ENCODE measurements at places on chromosomes 3 and 15.

- DNase-seq = no peak
Observed at GRCh38 chr15:57500979-57501576, 90.6 kb upstream of the MYZAP start.

GRCh38 chr3:32140943-32141342, 34.5 kb downstream of the GPD1L start:
- DNase-seq = no peak

- no peak for DNase-seq
Observed at GRCh38 chr3:29363110-29363509, 82.2 kb downstream of the RBMS3 start.

DNA sequence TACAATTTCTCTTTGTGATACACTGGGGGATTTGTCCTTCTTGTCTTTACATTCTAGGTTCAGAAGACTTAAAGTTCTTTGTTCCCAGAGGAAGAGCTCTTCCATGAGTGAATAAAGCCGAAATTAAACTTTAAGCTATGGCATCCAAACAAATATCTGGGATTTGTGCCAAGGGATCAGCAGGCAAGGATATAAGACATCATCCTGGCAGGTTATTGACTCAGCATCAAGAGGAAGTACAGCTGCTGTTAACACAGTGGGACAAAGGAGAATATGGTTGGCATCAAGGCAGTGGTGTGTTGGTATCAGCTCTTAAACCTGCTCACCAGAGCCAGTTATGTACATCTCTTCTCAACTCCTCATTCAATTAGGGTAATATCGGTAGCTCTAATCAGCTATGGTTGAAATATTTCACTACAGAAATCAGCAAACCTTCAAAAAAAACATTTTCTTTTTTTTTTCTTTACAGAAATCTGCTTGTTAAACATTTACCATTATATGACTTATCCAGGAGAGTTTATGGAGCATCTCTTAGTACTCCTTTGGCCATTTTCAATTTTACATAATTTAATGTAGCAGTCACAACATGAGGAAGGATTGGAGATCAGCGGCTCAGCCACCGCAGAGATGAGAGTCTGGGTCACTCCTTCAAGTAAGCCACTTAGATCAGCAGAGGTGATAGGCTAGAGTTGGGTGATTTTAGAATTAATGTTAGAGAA, 1198.6 kb upstream of the EPHA6 start:
- no peak for DNase-seq

DNA sequence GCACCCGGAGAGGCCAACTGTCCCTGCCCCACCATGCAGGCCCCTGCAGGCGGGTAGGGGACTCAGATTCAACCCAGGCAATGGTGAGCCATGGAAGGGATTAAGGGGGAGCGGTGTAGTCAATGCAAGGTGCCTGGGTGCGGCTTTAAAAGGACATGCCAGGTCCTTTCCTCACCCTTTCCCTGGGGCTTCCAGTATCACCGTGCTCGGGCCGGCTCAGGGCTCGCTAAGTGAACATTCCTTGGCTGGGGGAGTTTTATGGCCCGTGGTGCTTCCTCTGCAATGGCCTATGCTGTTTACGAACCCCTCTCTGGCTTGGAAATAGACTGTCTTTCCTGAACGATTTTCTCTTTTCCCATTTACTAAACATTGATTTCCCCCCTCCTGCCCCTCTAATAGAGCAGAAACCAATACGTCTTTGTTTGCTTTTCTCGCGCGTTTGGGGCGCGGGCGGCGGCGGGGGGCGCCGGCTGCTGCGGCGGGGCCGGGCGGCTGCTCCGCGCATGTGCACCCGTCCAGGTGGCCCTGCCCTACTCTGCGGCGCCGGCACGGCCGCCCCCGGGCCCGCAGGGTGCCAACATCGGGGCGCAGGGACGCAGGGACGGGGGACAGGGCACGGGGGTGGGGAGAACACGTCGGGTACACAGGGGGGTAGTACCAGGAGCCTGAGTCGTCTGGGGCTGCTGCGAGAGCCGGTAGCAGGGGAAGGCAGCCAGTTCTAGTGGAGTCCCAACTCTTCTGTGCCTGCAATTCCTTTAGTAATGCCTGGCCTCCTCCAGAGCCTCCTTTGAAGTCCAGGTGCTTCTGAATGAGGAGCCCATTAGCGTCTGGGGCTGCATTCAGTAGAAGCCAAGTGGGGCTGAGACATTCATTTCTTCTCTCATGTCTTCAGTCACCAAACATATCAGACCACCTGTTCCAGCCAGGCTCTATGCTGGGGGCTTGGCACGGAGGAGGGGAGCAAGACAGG, 26.9 kb upstream of the CACNA2D2 start:
- no peak for DNase-seq

DNA sequence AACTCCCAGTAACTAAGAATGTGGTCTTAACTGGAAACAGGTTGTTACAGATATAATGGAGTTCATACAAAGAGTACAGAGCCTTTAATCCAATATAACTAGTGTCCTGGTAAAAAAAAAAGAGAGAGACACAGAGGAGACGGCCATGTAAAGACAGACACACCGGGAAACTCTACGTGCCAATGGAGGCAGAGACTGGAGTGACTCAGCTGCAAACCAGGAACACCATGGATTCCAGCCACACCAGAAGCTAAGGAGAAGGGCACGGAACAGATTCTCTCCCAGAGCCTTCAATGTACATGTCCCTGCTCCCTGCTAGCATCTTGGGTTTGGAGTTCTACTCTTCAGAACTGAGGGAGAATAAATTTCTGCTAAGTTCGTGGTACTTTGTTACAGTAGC, 4.5 kb downstream of the RNF168 start:
- DNase-seq = no peak

DNA sequence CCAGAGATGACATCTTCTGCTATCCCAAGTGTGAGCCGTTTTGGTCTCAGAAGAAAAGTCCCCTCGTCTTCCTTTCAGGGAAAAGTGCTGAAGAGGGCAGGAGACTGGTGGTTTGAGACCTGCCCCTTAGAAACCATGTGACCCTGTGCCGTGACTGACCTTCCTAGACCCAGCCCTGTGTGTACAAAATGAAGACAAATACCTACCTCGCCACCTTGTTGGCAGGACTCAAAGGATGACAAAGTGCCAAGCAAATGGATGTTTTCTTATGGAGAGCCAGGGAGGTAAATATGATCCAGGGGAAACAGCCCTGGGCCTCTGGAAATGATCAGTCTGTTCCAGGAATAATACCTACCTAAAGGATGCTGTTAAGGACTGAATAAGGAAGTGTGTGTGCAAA, 41.3 kb downstream of the FAM174B start:
- DNase-seq = no peak

- DNase-seq = no peak
Observed at GRCh38 chr3:170500995-170501394, 82.3 kb downstream of the CLDN11 start.

GRCh38 chr3:34216711-34217335, 418.4 kb downstream of the PDCD6IP start:
- DNase-seq = no peak

DNA sequence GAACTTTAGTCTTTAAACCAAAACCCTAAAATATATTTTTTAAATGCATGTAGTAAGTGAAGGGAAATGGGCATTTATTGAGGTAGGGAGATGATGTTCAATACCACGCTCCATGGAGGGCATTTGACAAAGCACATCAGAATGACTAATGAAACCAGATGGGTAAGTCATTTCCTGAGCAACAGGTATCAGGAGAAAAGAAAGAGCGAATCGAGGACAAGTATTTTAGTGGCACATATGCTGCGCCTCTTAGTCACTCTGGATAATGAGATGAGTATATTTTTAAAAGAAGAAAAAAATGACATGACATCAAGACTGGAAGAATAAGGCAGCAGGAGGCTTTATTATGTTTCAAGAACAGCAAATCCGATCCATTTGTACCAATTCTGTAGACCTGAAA, 129.0 kb upstream of the ARHGEF3 start:
- no peak for DNase-seq

DNA sequence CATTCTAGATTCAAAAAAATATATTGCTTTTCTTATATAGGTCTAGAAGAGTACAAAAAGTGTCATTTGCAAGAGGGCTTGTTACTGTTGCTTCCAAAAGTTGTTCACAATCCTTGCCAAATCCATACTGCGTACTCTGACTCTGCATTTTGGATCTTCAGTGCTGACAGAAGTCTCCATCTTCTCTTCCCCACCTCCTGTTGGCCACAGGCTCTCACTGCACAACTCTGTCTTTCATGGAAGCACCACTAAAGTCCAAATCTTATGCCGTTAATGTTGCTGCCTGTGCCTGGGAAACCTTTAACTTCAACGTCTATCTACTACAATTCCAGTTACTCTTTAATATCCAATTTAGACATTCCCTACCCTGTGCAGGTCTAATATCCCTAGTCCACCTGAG, 419.9 kb downstream of the NR2F2 start:
- no peak for DNase-seq

- DNase-seq = no peak
Observed at GRCh38 chr15:43922021-43922420, 95.2 kb downstream of the WDR76 start.

GRCh38 chr15:36936613-36937012, 163.7 kb downstream of the MEIS2 start:
- DNase-seq = no peak

DNA sequence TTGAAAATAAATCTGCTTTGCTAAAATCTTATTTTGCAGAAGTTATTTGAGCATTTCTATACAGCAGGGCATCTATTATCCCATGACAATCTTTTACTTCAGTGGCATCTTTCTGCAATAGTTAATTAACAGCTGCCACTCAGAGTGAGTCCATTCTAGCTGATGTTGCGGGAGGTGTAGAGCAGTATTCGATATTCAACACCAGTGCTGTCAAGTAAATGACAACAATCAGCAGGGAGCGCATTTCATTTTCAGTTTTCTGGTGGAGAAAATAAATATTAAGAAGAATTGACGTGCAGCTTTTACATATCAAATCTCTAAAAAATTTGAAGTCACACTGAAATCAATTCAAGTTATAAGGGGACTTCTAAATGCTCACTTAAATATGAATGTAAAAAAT, 286.2 kb downstream of the CTNNB1 start:
- no peak for DNase-seq

- no peak for DNase-seq
Observed at GRCh38 chr3:147846854-147847478, 437.8 kb downstream of the ZIC1 start.

GRCh38 chr3:127538569-127538968, 52.0 kb downstream of the TPRA1 start:
- DNase-seq = no peak

GRCh38 chr3:50364573-50365079, 5.3 kb upstream of the TMEM115 start:
- no peak for DNase-seq

GRCh38 chr15:88479169-88479568, 11.7 kb downstream of the MRPS11 start:
- no peak for DNase-seq

DNA sequence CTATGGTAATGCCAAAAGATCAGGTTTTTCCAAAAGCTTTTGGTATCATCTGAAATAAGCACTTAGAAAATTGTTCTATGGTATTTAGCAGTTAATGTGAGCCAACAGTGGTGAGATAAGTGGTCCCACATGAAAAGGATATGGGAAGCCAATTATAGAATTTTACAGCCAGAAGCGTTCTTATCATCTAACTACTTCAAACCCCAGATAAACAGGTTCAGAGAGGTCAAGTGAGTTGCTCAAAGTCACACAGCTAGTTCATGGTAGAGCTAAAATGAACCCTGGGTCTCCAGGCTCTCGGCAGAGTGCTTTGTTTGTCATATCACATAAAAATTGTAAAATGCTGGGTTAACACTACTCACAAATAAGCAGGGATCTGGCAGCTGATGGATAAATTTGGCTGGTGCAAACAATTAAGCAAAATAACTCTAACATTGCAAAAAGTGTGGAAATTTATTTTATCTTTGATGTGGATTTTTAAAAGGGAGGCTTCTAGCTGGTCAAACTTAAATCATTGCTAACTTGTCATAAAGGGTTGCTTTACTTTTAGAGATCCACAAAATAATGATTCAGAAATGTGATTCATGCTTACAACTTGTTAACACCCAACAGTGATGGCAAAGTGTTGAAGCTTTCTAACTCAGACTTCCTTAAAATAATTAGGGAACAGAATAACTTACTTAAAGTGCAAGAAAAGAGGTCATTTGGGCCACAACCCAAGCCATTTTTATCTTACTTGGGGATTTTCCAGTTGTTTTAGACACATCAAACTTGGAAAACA, 202.8 kb upstream of the TBC1D5 start:
- no peak for DNase-seq

GRCh38 chr3:102537123-102537522, 102.3 kb downstream of the ZPLD1 start:
- no peak for DNase-seq

GRCh38 chr15:44657378-44657777, 6.1 kb downstream of the SPG11 start:
- DNase-seq = no peak

- no peak for DNase-seq
Observed at GRCh38 chr3:150555859-150556436, 9.4 kb downstream of the EIF2A start.

DNA sequence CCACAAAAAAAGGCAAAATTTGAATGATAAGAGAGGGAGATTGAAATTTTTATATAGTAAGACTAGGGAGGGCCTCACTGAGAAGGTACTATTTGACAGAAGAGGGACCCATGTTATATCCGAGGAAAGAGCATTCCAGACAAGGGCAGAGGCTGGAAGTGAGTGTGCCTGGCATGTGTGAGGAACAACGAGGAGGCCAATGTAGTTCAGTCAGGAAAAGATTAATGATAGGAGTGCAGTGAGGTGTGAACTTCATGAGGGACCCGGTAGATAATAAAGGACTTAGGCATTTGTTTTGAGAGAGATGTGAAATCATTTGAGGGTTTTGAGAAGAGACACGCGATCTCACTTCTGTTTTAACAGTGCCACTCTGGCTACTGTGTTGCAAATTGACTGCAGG, 36.3 kb downstream of the ASTE1 start:
- DNase-seq = no peak

DNA sequence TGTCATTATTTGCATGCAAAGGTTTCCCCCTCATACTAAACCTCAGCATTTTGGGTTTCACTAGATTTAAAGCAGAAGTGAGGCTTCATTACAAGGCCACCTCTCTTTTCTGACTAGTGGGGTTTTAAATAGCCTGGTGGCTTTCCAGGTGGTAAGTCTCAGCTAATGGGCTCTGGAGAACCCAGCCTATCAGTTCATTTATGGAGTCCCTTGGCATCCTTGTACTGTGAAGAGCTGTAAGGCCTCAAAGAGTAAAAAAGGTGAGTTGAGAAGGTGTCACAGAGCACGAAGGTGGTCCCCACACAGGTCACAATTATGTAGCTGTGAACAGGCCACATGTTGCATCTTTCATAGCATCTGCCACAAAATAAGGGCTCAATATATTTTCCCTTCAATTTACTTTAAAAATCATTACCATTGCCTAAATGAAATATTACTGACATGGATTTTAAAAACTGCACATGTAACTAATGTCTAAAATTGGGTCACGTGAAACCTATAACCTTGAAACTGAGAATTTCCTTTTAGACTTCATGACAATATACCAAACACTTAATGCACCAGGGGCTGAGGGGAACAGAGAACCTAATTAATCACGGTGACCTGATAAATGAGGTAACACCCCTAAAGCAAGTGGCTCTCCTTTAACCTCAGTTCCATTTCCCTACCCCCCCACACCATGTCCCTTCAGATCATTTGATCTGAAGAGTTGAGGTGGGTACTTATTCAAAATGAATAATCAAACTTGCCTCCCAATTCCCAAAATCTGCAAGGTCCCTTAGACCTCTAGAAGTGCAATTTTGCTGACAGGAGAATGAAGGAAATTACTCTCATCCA, 1.3 kb downstream of the NGLY1 start:
- no peak for DNase-seq

All from activated CD4-positive, alpha-beta T cell treated with anti-CD3 and anti-CD28 coated beads for 24 hours (primary cell).